ENCODE measurements at places on chromosomes 1 and 21.
A peak's percentile ranks its signal among the peaks of the same experiment; 100 is the strongest.

- DNase-seq: no peak
Observed at GRCh38 chr1:31447210-31447609, 34.2 kb downstream of the SERINC2 start.

- DNase-seq: no peak
Observed at GRCh38 chr1:18429654-18430053, 51.1 kb upstream of the KLHDC7A start.

- DNase-seq: no peak
Observed at GRCh38 chr1:226722901-226723656, 16.0 kb downstream of the ITPKB start.

GRCh38 chr1:160171354-160171753 is 19.0 kb upstream of the CASQ1 start:
- peak; percentile 29 for DNase-seq

DNA sequence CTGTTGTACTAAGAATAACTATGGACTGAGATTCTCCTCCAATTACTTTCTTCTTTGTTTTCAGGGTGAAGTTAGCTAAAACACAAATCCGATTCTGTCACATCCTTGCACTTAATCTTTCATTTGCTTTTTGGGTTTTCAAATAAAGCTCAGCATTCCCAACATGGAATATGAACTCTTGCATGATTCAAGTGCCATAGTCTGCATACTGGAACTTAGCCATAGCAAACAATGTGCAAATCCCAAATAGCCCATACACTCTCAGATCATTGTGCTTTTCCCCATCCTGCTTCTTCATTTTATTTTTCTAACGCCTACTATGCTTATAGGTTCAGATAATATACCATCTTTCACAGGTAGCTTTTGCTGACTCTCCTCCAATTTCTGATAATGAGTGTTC is 455.8 kb upstream of the PRMT6 start:
- DNase-seq: no peak

DNA sequence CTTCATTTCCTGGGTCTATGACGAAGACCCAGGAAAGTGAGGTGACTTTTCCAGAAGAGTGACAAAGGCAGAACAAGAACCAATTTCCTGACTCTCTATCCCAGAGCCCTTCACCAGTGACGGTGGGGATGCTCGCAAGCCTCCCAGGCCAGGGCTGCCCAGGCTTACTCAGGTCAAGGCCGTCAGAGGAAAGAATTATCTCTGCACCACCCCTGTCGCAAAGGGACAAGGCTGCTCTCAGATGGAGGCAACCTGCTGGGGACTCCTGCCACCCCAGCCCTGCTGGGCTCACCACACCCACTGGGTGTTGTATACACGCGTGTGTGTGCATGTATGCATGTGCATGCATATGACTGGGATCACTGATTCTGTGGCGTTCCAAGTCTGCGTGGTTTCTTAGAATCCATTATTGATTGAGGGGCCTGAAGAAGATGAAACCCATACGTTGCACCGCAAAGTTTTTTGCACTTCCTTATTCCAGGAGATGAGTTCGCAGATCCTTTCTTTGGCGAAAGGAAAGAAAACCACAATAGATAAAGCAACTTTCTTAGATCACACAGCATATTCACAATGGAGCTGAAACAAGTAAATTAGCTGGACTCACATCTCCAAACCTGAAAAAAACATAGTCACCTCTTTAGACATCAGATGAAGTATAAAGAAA is 255.8 kb downstream of the RHOU start:
- DNase-seq: no peak

GRCh38 chr1:202122639-202123335 is at the start of gene GPR37L1:
GPR37L1 (plus strand) TSS chr1:202122917; CDS start chr1:202122964, 47 bp downstream.
- DNase-seq: no peak

GRCh38 chr1:175848329-175848728 is 104.9 kb upstream of the TNR start:
- no peak for DNase-seq

DNA sequence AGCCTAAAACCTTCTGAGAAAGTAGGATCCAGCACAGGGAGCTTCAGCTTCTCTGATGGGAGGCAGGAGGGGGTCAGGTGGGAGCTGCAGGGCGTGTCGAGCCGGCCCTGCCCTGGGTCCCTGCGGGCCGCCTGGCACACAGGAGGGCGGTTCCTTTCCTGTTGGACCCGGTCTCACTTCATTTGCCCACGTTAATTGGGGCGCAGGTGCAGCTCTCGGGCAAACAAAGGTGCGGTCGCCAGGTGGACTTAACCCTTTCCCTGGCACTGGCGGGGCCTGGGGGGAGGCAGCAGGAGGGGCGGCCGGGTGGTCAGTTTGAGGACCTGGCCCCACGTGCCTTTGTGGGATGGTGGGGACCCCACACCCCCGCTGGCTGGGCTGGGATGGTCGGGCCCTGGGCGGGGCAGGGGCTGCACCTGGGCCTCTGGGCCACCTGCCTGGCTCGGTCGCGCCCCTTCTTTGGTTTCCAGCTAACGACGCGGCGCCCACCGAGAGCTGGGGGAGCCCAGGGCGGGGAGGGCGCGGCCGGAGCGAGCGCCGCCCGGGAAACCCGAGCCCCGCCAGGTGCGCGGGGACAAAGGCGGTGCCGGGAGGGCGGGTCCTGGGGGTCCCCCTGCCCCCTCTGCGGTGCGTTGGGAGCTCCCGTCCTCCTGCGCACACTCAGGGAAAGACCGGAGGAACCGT is 20.8 kb upstream of the C1orf159 start:
- no peak for DNase-seq

DNA sequence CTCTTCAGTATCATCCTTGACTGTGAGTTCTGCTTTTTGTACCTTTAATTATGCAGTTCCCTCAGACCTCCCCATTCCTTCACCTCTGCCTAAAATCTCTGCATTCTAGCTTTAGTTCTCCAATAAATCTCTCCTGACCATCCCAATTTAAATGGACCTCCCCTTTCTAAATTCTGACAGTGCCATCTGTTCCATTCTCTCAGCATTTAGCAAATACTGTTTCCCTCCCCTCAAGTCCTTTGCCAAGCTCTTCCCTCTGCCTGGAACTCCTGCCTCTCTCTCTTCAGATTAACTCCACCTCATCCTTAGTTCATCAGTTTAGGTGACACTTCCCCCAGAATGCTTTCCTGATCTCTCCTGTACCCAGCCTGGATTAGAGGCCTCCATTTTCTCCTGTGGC is 54.0 kb upstream of the JUN start:
- DNase-seq: no peak

- no peak for DNase-seq
Observed at GRCh38 chr1:62196086-62196690, 1.5 kb downstream of the L1TD1 start.

DNA sequence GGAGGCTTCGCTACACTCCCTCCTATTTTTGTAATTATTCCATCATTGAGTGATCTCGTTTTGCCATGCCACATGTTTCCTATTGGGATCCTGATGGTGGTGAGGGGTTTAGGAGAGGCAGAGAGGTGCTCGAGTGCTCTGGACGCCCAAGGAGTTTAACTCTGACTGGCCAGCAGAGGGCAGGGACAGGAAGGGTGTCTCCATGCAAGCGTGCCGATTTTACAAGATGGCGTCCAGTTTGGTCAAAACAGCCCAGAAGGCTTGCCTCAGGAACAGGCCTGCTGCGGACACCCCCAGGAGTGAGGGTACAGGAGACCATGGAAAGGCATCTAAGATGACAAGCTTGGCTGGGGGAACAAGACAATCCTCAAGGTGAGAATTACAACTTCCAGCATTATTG is 33.8 kb upstream of the KCNE2 start:
- DNase-seq: no peak

- DNase-seq: no peak
Observed at GRCh38 chr1:96365596-96366390, 355.8 kb upstream of the PTBP2 start.

- DNase-seq: no peak
Observed at GRCh38 chr1:197526736-197527371, 248.4 kb downstream of the DENND1B start.

- DNase-seq: no peak
Observed at GRCh38 chr1:209728466-209728865, 23.8 kb downstream of the HSD11B1 start.

DNA sequence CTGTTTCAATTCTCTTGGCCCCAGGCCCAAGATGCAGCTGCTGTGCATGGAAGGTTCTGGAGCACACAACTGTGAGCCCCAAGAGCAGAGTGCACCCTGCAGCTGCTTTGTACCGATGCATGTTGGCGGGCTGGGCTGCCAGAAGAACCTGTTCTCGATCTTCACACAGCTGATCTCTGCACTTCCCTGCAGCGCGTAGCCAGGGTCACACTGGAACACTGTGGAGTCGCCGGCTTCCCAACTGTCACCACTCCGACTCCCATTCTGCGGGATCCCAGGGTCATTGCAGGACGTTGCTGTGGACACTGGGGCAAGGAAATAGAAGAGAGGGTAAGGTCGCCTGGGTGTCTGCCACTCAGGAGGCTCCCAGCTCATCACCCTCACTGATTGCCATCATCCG is 185.4 kb downstream of the ZSCAN20 start:
- no peak for DNase-seq

GRCh38 chr1:175620376-175620775 is 123.0 kb downstream of the TNR start:
- no peak for DNase-seq

DNA sequence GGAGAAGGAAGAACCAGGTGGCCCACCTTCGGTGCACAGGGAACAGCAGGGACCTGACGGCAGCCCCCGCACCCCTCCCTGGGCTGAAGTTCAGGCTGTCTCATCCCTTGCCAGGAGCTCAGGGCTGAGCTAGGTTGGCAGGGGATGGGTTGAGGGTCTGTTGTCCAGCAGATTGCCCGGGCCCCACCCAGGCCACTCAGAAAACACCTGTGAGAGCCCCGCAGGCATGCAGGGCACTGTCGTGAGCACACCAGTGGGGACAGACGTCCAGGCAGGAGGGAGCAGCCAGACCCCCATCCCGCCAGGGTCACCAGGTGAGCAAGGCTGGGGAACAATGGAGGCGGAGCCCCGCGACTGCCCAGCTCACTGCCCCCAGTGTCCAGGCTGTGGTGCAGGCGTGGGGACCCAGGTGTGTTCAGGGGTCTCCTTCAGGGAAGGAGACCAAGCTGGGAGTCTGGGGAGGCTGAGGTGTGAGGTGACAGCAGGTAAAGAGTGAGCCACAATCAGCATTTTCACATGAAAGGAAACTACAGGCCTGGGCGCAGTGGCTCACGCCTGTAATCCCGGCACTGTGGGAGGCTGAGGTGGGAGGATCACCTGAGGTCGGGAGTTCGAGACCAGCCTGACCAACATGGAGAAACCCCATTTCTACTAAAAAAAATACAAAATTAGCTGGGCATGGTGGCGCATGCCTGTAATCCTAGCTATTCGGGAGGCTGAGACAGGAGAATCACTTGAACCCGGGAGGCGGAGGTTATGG is 9.4 kb upstream of the SAMD11 start:
- no peak for DNase-seq

DNA sequence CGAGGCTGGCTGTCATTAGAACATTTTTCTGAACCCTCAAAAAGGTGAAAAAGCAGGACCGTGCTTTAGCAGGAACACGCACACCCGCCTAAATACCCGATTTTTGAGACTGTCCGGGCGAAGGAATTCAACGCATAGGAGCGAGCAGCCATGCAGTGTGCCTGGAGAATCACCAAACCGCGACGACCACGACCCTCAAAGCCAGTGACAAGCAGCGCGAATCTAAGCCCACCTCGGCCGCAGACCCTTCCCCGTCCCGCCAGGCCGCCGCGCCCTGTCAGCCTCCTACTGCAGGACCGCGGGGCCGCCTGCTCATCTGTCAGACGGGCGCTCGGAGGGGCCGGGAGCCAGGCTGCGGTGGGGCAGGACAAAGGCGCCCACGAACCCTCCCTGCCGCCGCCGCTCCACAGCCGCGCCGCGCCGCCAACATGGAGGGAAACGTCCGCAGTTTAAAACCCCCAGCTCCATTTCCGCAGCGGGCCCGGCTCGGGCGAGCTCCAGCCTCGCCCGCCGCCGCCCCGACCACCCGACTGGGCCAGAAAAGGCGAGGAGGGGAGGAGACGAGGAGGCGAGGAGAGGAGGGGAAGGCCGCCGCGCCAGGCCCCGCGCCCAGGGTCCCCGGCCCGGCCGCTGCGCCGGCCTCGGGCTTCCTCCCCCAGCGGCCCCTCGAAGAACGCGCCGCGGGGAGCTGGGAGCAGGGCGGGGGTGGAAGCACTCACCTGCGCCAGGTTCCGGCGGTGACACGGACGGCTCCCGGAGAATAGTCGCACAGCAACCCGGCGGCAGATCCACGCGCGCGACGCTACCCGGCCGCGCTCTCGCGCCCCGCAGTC is at the start of gene LBR:
Gene LBR (minus strand): TSS at position 804 of the 833 bp plus-strand sequence. CDS start 3,963 bp downstream, outside the sequence.
- no peak for DNase-seq

DNA sequence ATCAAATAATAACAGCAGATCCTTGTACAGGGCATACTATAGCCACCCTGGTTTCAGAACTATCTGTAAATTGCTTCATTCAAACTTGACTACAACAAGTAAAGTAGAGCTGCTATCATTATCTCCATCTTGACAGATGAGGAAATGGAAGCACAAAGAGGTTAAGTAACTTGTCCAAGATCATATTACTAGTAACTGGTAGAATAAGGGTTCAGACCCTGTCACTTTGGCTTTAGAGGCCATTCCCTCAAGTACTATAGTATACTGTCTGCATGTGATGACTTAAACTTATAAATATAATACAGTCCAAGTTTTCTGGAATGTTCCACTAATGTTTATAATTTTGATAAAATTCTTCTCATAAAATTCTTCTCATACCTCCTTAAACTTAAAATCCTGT is 24.8 kb downstream of the PGM1 start:
- DNase-seq: no peak

DNA sequence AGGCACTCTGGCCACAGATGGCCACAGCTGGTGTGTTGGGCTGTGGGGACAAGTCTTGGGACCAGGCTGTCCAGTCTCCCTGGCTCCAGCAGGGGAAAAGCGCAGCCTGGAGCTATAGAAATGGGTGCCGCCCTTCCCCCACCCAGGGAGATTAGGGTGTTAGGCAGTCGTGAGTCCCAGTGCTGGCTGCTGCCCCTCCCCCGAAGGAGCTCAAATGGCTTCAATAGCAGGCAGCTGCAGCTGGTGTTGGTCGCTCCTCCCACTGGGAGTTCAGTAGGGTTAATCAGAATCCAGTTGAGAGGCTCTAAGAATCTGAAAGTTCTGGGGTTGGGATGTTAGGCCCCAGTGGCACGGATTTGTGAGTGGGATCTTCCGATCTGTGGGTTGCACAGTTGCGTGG is 595.6 kb upstream of the PKN2 start:
- DNase-seq: no peak

GRCh38 chr21:44644878-44645277 is 1.3 kb upstream of the KRTAP10-11 start:
- no peak for DNase-seq

DNA sequence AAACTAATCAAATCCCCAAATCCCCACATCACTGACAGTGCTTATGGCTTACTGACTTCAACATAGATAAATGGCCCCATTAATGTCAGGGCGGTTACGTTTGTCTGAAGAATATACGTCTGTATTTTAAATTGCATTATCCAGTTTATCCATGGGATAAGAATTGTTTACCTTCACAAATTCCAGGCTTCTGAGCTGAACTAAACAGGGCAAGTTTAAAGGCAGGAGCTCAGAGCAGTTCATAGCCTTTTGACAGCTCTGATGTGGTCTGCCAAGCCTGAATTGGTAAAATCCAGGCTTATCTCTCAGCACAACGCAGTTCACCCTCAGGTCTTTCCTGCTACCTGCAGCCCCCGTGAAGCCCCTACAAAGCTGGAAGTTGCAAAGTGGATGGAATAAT is 79.5 kb upstream of the GREM2 start:
- DNase-seq: no peak

Measured in brain microvascular endothelial cell (primary cell).